ENCODE measurements at places on chromosomes 7 and 10.

GRCh38 chr7:80842022-80842790 is 76.6 kb downstream of the SEMA3C start:
- peak; percentile 8 for DNase-seq

DNA sequence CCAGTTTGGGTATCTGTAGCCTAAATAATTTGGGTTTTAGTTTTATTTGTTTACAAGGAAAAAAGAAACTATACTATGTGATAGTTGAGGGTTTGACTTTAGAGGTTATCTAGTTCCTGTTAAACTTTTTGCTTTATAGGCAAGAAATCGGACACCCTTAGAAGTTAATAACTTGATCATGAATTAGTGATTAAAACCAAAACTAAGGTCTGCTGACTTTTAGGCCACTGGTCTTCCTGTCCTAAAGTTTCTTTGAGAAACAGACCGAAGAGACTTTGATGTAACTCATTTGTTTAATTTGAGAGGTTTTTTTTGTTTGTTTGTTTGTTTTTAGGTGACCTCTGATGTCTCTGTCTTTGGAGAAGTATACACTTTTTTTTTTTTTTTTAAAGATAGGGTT is 59.7 kb downstream of the PHTF2 start:
- DNase-seq, result no peak

- peak; percentile 81 for DNase-seq
Observed at GRCh38 chr7:5532536-5533335, 109.1 kb upstream of the TNRC18 start.

- DNase-seq, result no peak
Observed at GRCh38 chr7:20030915-20031362, 186.2 kb downstream of the MACC1 start.

DNA sequence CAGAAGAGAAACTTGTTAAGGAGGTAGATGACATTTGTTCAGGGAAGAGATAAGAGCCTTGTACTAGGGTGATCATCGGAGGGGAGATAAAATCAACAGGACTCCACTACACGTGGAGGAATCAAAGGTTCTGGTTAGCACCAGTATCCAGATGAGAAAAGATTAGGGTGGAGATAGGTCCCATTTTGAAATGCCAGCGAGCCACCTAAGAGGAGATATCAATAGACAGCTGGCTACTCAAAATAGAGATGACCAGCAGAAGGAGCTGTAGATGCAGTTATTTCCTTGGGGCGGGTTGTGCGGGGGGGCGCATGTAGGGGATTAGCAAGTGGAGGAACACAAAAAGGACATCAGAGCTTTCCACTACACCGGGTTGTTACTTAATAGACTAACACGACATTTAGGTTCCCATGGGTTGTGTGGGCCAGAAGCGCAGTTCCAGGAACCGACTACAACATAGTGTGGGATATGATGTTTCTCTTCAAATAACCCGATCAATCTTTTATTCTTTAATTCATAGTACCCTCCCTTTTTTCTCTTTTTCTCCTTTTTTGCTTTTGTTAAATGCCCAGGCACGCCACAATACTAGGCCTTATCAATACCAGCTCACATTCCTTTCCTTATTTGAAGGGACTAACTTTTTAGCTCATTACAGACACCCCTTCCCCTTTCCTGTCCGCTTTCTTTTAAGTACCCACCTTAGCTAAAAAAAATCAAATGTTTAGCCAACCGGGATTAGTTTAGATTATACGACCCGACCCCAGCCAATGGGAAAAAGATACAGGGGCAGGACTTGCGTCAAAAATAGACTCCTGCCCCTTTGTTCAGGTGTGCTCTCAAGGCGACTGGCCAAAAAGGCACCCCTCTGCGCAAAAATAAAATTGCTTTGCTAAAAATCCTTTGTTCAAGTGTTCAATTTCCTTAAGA is 2.0 kb upstream of the KIF11 start:
- peak; percentile 59 for DNase-seq

DNA sequence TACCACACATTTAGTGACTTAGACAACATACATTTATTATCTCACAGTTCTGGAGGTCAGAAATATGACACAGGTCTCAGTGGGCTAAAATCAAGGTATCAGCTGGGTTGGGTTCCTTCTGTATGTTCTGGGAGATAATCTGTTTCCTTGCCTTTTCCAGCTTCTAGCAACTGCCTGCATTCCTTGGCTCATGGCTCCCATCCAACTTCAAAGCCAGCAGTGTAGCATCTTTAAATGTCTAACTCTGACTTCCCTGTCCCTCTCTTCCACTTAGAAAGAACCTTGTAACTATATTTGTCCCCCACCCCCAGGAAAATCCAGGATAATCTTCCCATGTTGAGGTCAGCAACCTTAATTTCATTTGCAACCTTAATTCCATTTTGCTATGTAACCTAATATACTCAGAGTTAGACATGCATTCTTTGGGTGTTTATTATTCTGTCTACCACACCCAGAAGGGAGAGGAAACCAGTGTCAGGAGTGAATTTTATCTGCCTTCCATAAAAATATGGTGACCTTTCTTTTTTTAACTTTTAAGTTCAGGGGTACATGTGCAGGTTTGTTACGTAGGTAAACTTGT is 57.3 kb upstream of the SMIM30 start:
- DNase-seq, result no peak

DNA sequence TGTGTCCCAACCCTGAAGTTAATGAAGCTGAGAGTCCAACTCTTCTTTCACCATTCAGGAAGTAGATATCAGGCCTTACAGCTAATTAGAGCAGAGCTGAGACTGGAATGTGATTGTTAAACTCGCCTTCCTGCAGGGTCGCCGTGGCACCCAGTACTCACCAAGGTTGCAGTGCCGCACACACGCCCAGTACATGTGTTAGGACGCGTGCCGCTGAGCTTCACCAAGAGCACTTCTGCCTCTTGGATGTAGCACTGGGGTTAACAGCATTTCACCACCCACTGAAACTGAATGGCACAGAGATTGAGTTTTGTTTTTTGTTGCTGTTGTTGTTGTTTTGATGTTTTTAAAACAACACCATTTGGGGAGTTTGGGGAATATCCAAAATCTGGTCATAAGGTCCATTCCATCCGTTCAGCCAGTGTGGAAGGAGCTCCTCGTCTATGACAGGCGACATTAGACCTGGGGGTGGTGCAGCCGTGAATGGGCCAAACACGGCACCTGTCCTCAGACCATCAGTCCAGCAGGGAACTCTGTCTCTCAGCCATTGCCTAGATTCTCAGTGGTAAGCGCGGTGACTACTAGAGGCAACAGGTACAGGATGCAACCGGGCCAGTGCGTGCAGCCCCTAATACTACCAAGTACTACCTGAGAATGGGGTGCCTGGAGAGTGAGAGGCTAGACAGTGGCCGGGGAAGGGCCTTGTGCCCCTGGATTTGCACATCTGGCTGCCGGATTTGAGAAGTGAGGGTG is 21.9 kb downstream of the WIPI2 start:
- DNase-seq, result no peak

GRCh38 chr7:69166979-69167516 is 431.2 kb upstream of the AUTS2 start:
- no peak for DNase-seq

- peak; percentile 25 for DNase-seq
Observed at GRCh38 chr10:42960491-42960990, 116.3 kb upstream of the RET start.

GRCh38 chr10:79128923-79129305 is 60.1 kb downstream of the ZMIZ1 start:
- no peak for DNase-seq

- DNase-seq, result peak; percentile 64
Observed at GRCh38 chr10:44938956-44939355, 20.6 kb upstream of the RASSF4 start.

GRCh38 chr10:30036341-30036740 is 23.0 kb downstream of the JCAD start:
- no peak for DNase-seq

GRCh38 chr10:30368065-30368718 is 19.1 kb upstream of the MTPAP start:
- DNase-seq, result no peak

GRCh38 chr7:130365511-130366441 is 14.5 kb upstream of the CPA1 start:
- no peak for DNase-seq

DNA sequence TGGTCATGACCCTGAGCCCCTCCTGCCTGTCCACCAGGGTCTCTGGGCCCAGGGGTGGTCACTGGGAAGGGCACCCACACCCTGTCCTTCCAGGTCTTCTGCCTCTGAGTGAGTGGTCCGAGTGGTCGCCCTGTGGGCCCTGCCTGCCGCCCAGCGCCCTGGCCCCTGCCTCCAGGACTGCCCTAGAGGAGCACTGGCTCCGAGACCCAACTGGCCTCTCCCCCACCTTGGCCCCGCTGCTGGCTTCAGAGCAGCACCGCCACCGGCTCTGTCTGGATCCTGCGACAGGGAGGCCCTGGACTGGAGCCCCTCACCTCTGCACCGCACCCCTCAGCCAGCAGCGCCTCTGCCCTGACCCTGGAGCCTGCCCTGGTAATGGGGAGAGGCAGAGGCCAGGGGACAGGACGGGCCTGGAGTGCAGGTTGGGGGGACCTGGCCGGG is 13.9 kb upstream of the ZNF862 start:
- DNase-seq, result no peak

DNA sequence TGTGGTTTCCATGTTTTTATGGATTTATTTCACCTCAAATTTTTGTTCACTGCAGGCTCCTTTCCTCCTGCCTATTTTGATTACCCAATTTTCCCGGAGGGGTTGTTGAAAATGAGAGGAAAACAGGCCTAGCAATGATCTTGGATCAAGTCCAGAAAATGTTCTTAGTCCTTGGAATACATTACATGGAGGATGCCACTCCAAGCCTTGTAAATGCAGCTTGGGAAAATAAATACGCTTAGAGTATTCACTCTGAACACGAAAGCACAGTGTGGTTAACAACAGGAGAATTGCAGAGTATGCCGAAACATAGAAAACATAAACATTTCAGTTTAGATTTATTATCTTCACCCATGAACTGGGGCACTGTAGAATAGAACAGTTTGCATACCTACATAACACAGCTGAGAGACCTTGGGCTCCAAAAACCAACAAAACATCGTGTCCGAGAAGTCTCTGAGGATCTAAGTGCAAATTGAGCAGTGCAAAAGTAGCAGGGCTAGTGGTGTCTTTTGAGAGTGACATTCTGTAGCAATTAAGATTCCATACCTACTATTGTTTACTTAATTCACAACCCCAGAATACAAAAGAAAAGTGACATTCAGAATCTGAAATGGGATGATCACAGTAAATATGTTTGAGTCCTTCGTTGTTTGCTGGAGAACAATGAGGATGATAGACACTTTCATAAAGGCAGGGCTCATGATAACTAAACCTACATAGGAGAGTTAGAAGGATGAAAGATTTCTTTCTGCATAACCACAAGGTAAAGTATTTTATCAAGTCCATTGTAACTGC is 7.6 kb upstream of the CD36 start:
- DNase-seq, result no peak

- DNase-seq, result no peak
Observed at GRCh38 chr10:24215603-24216002, 6.7 kb downstream of the KIAA1217 start.

GRCh38 chr7:28224675-28225074 is 44.1 kb upstream of the JAZF1 start:
- no peak for DNase-seq

GRCh38 chr10:121362026-121362425 is 236.2 kb downstream of the FGFR2 start:
- peak; percentile 61 for DNase-seq

DNA sequence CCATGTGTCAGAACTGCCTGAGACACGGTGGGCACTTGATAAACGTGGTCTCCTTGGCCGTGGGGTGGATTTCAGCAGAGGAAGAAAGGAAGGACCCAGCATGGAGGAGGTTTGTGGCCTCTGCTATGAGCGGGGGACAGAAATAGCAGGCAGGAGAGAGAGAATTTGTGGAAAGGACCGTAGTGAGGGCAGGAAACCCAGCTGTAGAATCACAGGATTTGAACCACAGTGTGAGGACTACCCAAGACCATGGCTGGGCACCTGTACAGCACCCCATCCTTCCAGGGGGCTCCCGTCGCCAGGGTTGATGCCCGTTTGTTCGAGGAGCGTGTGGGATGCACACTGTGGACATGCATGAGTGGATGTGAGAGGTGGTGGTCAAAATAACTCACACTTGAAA is 183.4 kb downstream of the PTPN20 start:
- DNase-seq, result no peak

All from MV-4-11 (cell line).